ENCODE measurements at places on chromosomes 2 and 18.

DNA sequence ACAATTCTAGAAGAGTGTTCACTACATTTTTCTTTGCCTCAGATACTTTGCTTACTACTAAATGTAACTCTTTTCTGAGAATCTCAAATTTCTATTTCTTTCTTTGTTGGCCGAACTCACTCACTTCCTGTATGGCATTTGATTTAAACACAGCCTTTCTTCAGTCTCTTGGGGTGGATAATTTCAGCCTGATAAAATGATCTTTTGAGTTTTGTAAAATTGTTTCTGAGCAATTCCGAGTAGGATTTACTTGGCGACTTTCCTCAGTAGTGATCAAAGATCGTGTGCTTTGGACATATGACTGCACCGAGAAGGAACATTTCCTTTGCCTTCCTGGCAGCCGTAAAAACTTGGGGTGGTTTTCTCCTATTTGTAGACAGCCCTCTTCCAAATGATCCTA, 127.4 kb downstream of the DCDC2C start:
- DNase-seq = no peak

DNA sequence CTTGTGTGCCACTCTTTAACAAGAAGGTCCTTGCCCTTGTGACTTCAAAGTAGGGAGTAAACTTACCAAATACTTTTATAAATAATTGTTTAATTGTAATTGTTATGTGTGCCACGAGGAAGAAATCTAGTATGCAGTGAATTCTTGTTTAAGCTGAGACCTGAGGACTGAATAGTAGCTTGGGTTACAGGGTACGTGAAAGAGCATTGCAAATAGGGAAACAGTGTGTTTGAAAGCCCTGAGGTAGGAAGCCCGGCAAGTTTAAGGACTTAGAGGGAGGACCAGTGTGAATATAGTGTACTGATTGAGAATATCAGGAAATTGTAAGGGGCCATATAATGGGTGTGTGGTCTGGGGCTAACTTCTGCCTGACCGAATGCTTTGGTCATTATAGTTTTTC, 26.2 kb downstream of the PHLPP1 start:
- DNase-seq = no peak

- DNase-seq = no peak
Observed at GRCh38 chr2:215020283-215020682, 118.1 kb downstream of the ABCA12 start.

- no peak for DNase-seq
Observed at GRCh38 chr18:79385326-79385707, 10.4 kb upstream of the NFATC1 start.

GRCh38 chr2:44579115-44579836, 217.5 kb downstream of the CAMKMT start:
- no peak for DNase-seq
